T-helper 17 cell (primary cell): ENCODE measurements at places on chromosomes 7 and 10. TPM values are rescaled to one million over a fixed set of nuclear protein-coding genes. Genes with fewer than 3 reads are reported as not detected.

GRCh38 chr7:143379611-143380259, 1.4 kb upstream of the ZYX start:
- no peak for DNase-seq
- no peak overlapping the region for H3K4me3 ChIP-seq

- no peak overlapping the region for H3K27ac ChIP-seq
- no peak overlapping the region for H3K4me3 ChIP-seq
- H3K4me1 ChIP-seq, result no peaks in the 10 kb centered on the region
- DNase-seq, result no peak
These were observed 203.1 kb upstream of the PTN start for GRCh38 chr7:137546671-137547070.

GRCh38 chr10:75410132-75411005, 8.8 kb upstream of the ZNF503 start:
- H3K27ac ChIP-seq, result peak overlapping the region; percentile 3
- H3K36me3 ChIP-seq, result peaks cover 7% of the 10 kb centered on the region
- DNase-seq, result no peak
- H3K4me3 ChIP-seq, result peak overlapping the region; percentile 79

DNA sequence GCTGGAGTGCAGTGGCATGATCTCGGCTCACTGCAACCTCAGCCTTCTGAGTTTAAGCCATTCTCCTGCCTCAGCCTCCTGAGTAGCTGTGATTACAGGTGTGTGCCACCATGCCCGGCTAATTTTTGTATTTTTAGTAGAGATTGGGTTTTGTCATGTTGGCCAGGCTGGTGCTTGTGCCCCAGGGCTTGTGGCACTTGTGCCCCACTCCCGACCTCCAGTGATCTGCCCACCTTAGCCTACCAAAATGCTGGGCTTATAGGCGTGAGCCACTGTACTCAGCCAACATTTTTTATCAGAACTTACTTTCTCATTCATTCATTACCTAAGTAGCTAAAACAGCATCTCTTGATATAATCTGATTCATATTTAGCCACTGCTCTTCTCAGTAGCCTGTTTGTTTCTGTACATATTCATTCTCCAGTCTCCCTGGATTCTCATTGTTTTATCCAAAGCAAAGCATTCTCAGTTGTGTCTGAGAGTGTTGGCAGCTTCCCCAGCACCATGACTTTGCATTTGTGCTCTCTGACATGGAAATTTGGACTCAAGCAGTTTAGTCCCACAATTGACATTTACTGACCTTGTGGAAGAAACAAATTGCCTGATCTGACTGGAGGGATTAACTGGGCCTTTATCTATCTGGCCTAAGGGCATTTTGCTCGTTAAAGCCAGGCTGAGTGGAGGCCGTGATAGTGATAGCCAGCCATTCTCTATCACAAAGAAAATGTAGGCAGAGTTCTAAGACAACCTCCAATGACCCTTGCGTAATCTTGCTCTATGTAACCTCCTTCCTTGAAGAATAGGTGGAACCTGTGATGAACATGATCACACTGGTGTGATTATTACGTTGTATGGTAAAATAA, 44.9 kb downstream of the AKR1B15 start:
- H3K27ac ChIP-seq, result no peak overlapping the region
- DNase-seq, result no peak
- no peak overlapping the region for H3K4me3 ChIP-seq
- no peaks in the 10 kb centered on the region for H3K36me3 ChIP-seq

- H3K27ac ChIP-seq, result peak overlapping the region; percentile 6
- peaks cover 9% of the 10 kb centered on the region for H3K4me1 ChIP-seq
- H3K36me3 ChIP-seq, result peaks cover 11% of the 10 kb centered on the region
- no peak for DNase-seq
- no peaks in the 10 kb centered on the region for H3K27me3 ChIP-seq
- H3K4me3 ChIP-seq, result no peak overlapping the region
These were observed 93.9 kb upstream of the SH2B2 start for GRCh38 chr7:102192790-102193189.

GRCh38 chr7:135843214-135843613, 94.6 kb upstream of the FAM180A start:
- peaks cover 24% of the 10 kb centered on the region for H3K4me1 ChIP-seq
- no peaks in the 10 kb centered on the region for H3K36me3 ChIP-seq
- H3K4me3 ChIP-seq, result no peak overlapping the region
- H3K27me3 ChIP-seq, result no peaks in the 10 kb centered on the region
- no peak overlapping the region for H3K27ac ChIP-seq
- DNase-seq, result no peak

DNA sequence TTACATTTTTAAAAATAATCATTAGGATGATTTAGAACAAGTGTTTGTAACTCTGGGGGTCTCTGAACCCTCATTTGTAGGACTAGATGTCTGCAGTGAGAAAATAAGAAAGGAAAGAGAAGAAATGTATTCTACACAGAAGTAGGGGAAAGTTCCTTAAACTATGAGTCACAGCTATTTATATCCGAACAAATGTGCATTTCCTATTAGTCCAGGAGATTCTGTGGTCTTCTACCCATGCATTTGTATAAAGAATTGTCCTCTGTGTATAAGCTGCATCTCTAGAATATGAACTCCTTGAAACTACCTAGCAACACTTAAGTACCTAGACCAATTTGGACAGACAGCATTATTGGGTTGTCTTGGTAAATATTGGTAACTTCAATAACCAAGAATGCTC, 15.9 kb upstream of the CD36 start:
- no peaks in the 10 kb centered on the region for H3K4me1 ChIP-seq
- DNase-seq, result no peak
- no peak overlapping the region for H3K4me3 ChIP-seq
- H3K27me3 ChIP-seq, result no peaks in the 10 kb centered on the region
- no peak overlapping the region for H3K27ac ChIP-seq

GRCh38 chr7:151307536-151307935, 34.1 kb upstream of the NUB1 start:
- peaks cover 10% of the 10 kb centered on the region for H3K4me1 ChIP-seq
- H3K27me3 ChIP-seq, result peaks cover 38% of the 10 kb centered on the region

DNA sequence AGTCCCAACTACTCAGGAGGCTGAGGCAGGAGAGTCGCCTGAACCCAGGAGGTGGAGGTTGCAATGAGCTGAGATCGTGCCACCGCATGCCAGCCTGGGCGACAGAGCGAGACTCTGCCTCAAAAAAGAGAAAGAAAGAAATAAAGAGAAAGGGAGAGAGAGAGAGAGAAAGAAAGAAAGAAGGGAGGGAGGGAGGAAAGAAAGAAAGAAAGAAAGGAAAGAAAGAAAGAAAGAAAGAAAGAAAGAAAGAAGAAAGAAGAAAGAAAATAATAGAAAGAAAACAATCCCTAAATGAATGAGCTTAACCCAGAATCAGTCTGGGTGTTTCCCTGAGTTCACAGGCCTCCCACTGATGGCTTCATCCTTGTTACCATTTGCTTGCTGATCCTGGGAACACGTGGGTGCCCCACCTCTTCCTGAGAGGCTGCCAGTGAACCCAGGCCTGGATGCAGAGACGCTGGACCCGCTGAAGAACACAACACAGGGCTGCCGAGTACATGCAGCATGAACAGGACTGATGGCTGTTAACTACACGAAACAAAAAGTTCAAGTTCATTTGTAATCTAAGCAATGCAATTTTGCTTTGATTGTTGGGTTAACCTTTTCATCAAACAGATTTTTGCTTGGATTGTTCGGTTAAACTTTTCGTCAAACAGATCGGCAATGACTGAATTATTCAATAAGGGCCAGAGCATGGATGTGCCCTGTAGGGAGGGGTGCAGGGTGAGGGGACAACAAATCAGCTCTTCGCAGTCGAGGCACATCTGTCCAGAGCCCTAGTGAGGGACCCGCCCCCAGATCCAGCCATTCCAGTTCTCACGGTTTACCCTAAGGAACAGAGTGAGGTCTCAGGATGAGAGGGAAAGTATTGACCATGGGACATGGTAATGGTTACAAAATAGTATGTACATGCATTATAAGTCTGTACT, 11.5 kb downstream of the NPFFR1 start:
- H3K27ac ChIP-seq, result peak overlapping the region; percentile 65
- peaks cover 3% of the 10 kb centered on the region for H3K4me1 ChIP-seq
- peak overlapping the region; percentile 12 for H3K4me3 ChIP-seq
- H3K27me3 ChIP-seq, result no peaks in the 10 kb centered on the region

GRCh38 chr7:128065872-128066271, 34.6 kb upstream of the LRRC4 start:
- DNase-seq, result no peak
- peaks cover 2% of the 10 kb centered on the region for H3K36me3 ChIP-seq
- H3K27me3 ChIP-seq, result no peaks in the 10 kb centered on the region

- H3K4me3 ChIP-seq, result no peak overlapping the region
- no peaks in the 10 kb centered on the region for H3K4me1 ChIP-seq
- H3K27ac ChIP-seq, result no peak overlapping the region
- no peak for DNase-seq
These were observed 4.9 kb downstream of the CPN1 start for GRCh38 chr10:100076750-100077149.

DNA sequence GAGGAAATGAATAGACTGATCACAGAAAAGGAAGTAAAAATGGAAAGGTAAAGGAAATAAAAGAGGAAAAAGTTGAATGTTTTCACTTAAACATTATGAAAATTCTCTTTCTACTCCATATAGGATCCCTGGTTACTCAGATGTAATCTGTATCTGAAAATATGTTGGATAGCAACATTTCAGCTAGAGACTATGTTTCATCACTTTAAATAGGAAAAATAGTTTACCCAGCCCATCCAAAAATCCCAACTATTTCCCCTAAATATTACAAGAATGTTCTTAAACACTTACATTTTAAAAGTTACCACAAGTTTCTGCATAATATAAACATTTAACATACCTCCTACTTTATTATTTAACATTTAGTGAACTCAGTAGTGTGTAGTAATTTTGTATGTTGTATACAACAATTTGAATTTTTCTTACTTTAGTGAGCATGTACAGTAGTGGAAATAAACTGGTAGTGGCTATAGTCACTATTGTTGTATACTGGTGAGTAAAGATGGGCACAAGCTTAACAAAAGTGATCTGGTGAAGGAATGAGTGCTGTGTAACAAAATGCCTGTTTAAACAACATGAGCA, 27.1 kb downstream of the SLF2 start:
- no peaks in the 10 kb centered on the region for H3K27me3 ChIP-seq
- no peak overlapping the region for H3K4me3 ChIP-seq
- H3K4me1 ChIP-seq, result peaks cover 15% of the 10 kb centered on the region
- no peak overlapping the region for H3K27ac ChIP-seq
- H3K36me3 ChIP-seq, result peaks cover 8% of the 10 kb centered on the region

GRCh38 chr10:102465466-102465865, 14.1 kb upstream of the C10orf95 start:
- H3K36me3 ChIP-seq, result no peaks in the 10 kb centered on the region
- peaks cover 24% of the 10 kb centered on the region for H3K4me1 ChIP-seq
- no peak overlapping the region for H3K4me3 ChIP-seq
- DNase-seq, result no peak

DNA sequence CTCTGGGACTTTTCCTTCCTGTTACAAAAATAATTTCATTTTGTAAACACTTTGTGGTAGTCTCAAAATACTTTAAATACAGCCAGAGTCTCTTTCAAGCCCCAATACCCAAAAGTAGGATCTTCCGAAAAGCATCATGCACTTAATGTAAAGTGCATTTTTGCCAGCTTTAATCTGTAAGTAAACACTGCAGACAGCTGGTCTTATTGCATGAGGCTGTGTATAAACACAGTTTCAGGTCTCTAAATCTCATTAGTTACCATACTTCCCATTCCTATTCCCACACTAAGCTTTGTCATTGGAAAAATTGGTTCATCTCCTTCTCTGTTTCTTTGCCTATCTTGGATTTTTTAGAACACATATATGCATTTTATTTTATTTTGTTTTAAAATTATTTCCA, 87.6 kb upstream of the GNAI1 start:
- no peaks in the 10 kb centered on the region for H3K36me3 ChIP-seq
- no peaks in the 10 kb centered on the region for H3K27me3 ChIP-seq
- no peaks in the 10 kb centered on the region for H3K4me1 ChIP-seq
- H3K27ac ChIP-seq, result no peak overlapping the region

DNA sequence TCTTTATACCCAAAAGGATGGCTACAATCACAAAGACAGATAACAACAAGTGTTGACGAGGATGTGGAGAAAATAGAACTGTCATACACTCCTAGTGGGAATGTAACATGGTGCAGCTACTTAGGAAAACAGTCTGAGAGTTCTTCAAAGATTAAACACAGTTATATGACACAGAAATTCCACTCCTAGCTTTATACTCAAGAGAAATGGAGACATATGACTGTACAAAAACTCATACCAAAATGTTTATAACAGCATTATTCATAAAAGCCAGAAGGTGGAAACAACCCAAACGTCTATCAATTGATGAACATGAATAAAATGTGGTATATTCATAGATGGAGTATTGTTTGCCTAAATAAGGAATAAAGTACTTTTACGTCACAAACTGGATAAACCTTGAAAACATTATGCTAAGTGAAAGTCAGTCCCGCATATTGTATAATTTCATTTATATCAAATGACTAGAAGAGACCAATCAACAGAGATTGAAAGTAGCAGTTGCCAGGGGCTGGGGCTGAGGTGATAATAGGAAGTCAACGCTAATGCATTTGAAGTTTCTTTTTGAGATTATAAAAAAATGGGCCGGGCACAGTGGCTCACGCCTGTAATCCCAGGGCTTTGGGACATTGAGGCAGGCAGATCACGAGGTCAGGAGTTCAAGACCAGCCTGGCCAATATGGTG, 61.6 kb upstream of the SRPK2 start:
- DNase-seq, result no peak
- H3K4me3 ChIP-seq, result no peak overlapping the region
- no peaks in the 10 kb centered on the region for H3K27me3 ChIP-seq
- peaks cover 2% of the 10 kb centered on the region for H3K36me3 ChIP-seq
- H3K27ac ChIP-seq, result no peak overlapping the region
- H3K4me1 ChIP-seq, result peaks cover 26% of the 10 kb centered on the region

DNA sequence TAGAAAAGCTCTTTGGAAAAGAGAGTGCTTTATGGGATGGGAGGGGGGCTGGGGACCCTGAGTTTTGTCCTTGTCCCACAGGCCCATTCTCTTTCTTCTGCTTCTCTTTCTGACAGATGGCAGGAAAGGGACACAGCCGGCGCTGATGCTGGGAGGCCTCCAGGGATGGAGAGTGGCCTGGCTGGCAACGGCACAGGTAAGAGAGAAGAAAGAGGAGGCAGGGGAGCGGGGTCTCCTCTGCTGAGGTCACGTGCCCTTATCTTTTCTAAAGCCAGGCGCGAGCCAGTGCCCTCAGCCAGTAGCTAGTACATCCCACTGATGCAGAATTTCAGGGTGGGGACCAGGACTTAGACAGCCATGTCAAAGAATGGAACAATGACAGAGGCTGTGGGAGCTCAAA, 9.2 kb downstream of the ZNF775 start:
- peaks cover under 1% of the 10 kb centered on the region for H3K4me1 ChIP-seq
- H3K27ac ChIP-seq, result no peak overlapping the region
- no peak for DNase-seq
- no peaks in the 10 kb centered on the region for H3K27me3 ChIP-seq
- no peak overlapping the region for H3K4me3 ChIP-seq

GRCh38 chr7:22653951-22654350, 73.0 kb upstream of the IL6 start:
- peaks cover 3% of the 10 kb centered on the region for H3K36me3 ChIP-seq
- peaks cover 6% of the 10 kb centered on the region for H3K4me1 ChIP-seq
- no peak overlapping the region for H3K27ac ChIP-seq
- DNase-seq, result no peak
- peaks cover 9% of the 10 kb centered on the region for H3K27me3 ChIP-seq

The NUDT13 gene
- total RNA-seq, result 1.5 TPM

The PODXL gene
- total RNA-seq, result 0.47 TPM
